ENCODE measurements at places on chromosomes 2 and 18. TPM values are rescaled to one million over a fixed set of nuclear protein-coding genes. Genes with fewer than 3 reads are reported as not detected.
A peak's percentile ranks its signal among the peaks of the same experiment; 100 is the strongest.

- H3K4me1 ChIP-seq, result peaks cover 5% of the 10 kb centered on the region
- H3K27me3 ChIP-seq, result no peaks in the 10 kb centered on the region
- H3K36me3 ChIP-seq, result no peaks in the 10 kb centered on the region
- H3K4me3 ChIP-seq, result no peak overlapping the region
Measured at GRCh38 chr18:64115881-64116280, 33.0 kb downstream of the LINC00305 start.

DNA sequence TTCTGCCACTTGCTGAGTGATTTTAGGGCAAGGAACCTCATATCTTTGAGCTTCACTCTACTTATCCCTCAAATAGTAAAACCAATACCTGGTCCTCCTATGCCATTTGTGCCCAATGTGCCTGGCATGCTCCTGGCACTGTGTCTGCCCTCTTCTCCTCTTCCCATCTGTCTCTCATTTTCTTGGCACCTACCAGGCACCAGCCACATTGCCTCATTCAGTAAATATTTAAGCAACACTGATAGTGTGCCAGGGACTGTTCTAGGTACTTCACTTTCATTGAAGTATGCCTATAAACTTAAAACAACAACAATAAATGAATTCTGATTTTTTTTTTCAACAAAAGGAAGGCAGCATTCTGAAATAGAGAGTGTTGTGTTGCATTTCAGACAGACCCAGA, 15.1 kb upstream of the BOD1L2 start:
- no peaks in the 10 kb centered on the region for H3K36me3 ChIP-seq
- peaks cover 37% of the 10 kb centered on the region for H3K27me3 ChIP-seq
- no peak for DNase-seq

DNA sequence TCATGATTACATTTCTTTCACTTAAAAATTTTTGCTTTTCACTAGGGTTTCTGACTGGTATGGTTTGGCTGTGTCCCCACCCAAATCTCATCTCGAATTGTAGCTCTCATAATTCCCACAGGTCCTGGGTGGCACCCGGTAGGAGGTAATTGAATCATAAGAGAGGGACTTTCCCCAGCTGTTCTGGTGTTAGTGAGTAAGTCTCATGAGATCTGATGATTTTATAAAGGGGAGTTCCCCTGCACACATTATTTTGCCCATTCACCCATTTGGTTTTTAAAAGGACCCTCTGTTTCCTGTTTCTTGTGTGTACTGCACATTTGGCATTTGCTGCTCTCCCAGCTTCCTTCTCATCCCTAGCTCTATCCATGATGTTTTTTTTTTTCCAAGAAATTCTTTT, 27.8 kb upstream of the NETO1 start:
- no peak overlapping the region for H3K27ac ChIP-seq
- H3K4me1 ChIP-seq, result no peaks in the 10 kb centered on the region

DNA sequence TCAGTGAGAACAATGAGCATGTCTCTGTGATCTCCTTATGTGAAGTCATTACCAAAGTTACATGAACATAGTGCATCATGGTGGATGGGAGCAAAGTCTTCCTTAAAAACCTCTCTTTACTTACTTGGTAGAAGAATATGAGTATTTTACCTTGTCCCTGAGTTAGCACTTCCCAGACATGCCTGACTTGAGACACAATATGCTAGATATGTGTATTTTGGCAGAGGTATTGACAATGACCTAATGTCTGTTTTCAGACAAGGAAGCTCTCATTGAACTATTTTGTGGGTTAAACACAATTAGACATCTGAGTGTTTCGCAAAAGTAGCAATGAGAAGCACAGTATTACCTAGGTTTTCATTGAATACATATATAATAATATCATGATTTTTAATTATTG, 99.1 kb upstream of the MC4R start:
- H3K27ac ChIP-seq, result no peak overlapping the region
- no peaks in the 10 kb centered on the region for H3K36me3 ChIP-seq
- no peaks in the 10 kb centered on the region for H3K4me1 ChIP-seq
- no peaks in the 10 kb centered on the region for H3K27me3 ChIP-seq
- DNase-seq, result no peak
- H3K4me3 ChIP-seq, result no peak overlapping the region

DNA sequence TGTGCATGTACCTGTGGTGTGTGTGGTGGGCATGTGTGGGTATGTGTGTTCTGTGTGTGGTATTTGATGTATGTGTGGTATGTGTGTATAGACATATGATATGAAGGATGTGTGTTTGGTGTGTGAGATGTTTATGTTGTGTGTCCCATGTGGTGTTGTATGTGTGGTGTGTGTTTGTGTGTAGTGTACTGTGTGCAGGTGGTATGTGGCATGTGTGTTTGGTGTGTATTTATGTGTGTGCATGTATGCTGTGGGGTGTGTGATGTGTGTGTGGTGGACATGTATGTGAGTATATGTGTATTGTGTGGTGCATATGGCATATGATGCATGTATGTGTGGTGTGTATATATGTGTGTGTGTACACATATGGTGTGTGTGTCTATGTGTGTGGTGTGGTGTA, 718.8 kb upstream of the SOX11 start:
- no peaks in the 10 kb centered on the region for H3K36me3 ChIP-seq
- no peak overlapping the region for H3K27ac ChIP-seq
- no peak for DNase-seq
- H3K4me3 ChIP-seq, result no peak overlapping the region
- no peaks in the 10 kb centered on the region for H3K27me3 ChIP-seq

DNA sequence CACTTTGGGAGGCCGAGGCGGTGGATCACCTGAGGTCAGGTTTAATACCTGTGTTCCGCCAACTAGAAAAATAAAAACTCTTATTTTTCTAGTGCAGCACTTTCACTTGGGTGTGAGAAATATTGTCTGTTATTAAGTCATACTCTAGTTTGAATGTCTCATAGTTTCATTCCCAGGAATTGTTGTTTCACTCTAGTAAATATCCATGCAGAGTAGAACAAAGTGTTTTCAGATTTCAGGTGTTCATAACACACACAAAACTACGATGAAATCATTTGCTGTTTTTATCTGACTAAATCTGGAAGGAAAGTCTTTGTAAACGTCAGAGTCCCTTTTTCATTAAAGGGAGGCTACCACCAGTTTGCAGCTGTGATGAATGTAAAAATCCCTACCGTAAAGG, 4.0 kb downstream of the FAM117B start:
- no peak overlapping the region for H3K4me3 ChIP-seq
- H3K36me3 ChIP-seq, result peaks cover 4% of the 10 kb centered on the region
- H3K27ac ChIP-seq, result no peak overlapping the region
- H3K4me1 ChIP-seq, result peaks cover 27% of the 10 kb centered on the region

DNA sequence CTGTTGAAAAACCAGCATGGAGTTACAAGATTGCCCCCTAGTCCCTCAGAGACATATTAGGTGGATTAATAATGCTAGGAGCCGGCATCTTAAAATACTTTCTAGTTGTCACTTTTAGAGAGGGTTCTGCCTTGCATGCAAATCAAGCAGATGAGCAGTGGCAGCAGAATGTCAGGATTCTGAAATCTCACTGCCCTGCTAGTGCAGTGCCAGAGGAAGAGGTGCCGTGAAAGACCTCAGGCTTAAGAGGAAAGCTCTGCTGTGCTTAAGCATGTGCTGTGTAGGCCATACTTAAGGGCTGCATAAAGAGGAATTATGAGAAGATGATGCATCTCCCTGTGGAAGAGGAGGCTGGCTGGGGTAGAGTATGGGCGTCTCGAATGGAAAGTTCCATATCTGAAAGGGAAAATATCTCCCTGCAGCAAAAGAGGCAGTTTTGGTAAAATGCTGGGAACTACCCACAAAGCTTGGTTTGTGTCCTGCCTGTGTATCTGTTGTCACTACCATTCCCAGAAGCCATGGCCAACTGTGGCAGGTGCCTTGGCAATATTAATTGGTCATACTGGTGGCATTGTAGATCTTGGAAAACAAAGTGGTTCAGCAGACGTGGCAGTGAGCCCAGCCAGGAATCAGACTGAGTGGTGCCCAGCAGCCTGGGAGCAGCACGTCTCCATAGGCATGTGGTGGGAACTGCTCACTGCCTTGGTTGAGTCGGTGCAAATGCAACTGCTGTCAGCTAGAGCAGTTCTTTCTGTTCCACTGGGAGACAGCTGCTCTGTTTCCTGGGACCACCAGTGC, 131.9 kb downstream of the EVA1A start:
- H3K4me1 ChIP-seq, result peaks cover 55% of the 10 kb centered on the region
- no peaks in the 10 kb centered on the region for H3K36me3 ChIP-seq
- H3K27ac ChIP-seq, result peak overlapping the region; percentile 88
- H3K27me3 ChIP-seq, result no peaks in the 10 kb centered on the region
- DNase-seq, result no peak

DNA sequence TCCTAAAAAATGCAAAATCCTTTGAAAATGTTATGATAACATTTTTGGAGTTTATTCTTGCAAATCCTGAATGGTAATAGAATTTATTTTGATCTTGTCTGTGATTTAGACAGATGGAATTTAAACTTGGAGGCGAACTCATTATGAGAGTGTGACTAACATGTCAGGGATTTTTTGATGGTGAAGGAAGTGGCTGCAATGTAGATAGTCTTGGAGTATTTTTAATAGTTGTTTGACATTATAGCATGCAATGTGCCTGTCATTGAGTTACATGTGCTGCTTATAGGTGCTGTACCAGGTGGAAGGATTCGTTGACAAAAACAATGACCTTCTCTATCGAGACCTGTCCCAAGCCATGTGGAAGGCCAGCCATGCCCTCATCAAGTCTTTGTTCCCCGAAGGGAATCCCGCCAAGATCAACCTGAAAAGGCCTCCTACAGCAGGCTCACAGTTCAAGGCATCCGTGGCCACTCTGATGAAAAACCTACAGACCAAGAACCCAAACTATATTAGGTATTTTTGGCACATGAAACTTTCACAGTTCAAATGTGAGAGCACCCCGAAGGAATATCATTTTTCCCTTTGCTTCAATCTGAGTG, 141.8 kb downstream of the MYO1B start:
- no peak for DNase-seq
- H3K36me3 ChIP-seq, result peaks cover 39% of the 10 kb centered on the region
- H3K27ac ChIP-seq, result no peak overlapping the region
- H3K27me3 ChIP-seq, result no peaks in the 10 kb centered on the region
- H3K4me3 ChIP-seq, result no peak overlapping the region

- H3K4me1 ChIP-seq, result peaks cover 14% of the 10 kb centered on the region
- no peak overlapping the region for H3K27ac ChIP-seq
- H3K36me3 ChIP-seq, result no peaks in the 10 kb centered on the region
- no peak for DNase-seq
- H3K4me3 ChIP-seq, result no peak overlapping the region
- H3K27me3 ChIP-seq, result no peaks in the 10 kb centered on the region
Measured at GRCh38 chr2:145055651-145056050, 535.7 kb upstream of the ZEB2 start.

GRCh38 chr2:88500691-88501090, 48.2 kb upstream of the FOXI3 start:
- DNase-seq, result no peak
- H3K27me3 ChIP-seq, result no peaks in the 10 kb centered on the region
- no peaks in the 10 kb centered on the region for H3K36me3 ChIP-seq
- H3K4me1 ChIP-seq, result no peaks in the 10 kb centered on the region

DNA sequence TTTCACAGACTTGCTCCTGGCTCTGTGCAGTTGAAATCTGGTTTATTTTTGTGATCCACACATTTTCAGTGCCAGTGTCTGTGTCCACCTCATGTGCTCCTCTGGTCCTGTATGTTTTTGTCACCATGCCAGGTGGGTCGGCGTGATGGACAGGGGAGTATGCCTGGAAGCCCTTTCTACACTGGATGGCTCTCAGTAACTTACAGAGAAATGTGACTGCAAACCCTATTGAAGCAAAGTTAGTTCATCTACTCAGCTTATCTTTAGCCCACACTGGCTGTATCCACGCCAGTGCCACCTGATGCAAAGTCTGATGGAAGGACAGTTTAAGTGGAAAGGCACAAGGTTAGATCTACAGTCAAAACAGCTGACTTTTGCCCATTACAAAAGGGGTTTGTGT, 4.3 kb downstream of the IMPA2 start:
- H3K27ac ChIP-seq, result no peak overlapping the region
- H3K4me1 ChIP-seq, result peaks cover 29% of the 10 kb centered on the region
- no peak overlapping the region for H3K4me3 ChIP-seq
- DNase-seq, result no peak

DNA sequence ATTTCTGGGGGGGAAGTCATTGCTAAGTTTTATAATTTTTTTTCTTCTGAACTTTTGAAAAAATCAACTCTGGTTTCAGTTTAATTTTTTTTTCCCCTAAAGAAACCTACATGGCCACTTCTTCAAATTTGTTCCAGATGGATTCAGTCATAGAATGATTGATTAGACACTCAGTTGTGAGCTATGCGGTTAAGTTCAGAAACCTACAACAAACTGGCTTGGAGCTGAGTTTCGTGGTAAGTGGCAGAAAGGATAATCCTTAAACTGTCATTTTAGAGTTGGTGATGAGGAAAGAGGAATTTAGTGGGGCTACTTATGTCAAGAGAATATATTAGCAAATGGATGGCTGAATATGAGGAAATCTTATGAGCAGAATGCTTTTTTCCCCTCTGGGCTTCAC, 23.7 kb downstream of the EFEMP1 start:
- H3K4me3 ChIP-seq, result no peak overlapping the region
- peaks cover 14% of the 10 kb centered on the region for H3K36me3 ChIP-seq
- no peak for DNase-seq
- peaks cover 40% of the 10 kb centered on the region for H3K4me1 ChIP-seq

- H3K36me3 ChIP-seq, result no peaks in the 10 kb centered on the region
- H3K4me3 ChIP-seq, result no peak overlapping the region
- DNase-seq, result no peak
- H3K27ac ChIP-seq, result no peak overlapping the region
- H3K27me3 ChIP-seq, result peaks cover under 1% of the 10 kb centered on the region
Measured at GRCh38 chr2:70596293-70596692, 42.7 kb upstream of the TGFA start.

GRCh38 chr2:218286570-218287459, 5.5 kb downstream of the TMBIM1 start:
- no peaks in the 10 kb centered on the region for H3K36me3 ChIP-seq
- DNase-seq, result peak; percentile 53
- H3K4me1 ChIP-seq, result peaks cover 74% of the 10 kb centered on the region
- no peaks in the 10 kb centered on the region for H3K27me3 ChIP-seq

DNA sequence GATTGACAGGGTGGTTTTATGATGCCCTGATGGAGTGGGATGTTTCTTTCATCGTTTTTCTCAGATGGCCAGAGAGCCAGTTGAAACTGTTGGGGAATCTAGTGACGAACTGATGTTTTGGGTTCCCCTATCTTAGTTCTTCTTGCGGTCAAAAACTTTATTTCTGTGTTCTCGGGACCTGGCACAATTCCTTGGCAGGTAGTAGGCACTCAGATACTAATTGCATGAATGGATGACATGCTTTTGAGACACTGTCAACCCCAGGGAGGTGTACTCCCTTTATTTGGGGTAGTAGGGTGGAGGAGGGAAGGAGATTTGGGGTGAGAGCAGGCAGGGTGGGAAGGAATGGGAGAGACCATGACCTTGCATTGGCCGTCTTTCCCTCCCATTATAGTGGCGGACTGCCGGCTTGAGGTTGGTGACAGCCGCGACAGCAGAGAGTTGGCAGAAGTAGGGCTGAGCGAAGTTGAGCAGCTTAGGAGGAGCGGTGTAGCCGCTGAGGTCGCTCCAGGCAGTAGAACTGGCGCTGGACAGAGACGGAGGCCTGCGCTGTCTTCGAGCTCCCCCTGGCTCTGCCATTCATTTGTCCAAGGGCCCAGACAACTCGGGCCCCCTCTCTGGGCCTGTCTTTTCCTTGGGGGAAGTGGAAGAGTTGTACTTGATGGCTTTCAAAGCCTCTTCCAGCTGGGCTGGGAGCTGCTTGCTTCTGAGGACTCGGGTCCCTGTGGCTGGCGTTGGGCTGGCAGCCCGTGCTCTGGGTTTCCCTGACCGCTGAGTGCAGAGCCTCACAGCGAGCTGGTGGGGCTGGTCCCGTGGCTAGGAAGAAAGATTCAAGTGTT, 2.6 kb downstream of the TET3 start:
- H3K27me3 ChIP-seq, result no peaks in the 10 kb centered on the region
- no peak for DNase-seq
- peaks cover 18% of the 10 kb centered on the region for H3K36me3 ChIP-seq
- peaks cover 56% of the 10 kb centered on the region for H3K4me1 ChIP-seq
- peak overlapping the region; percentile 83 for H3K27ac ChIP-seq

Gene GALNT5
- 1.3 TPM for total RNA-seq

Gene DSG4
- total RNA-seq, result 0.09 TPM

Gene CELF4
- total RNA-seq, result 2.3 TPM

Gene ANKRD30B
- not detected for total RNA-seq

All from mesothelial cell of epicardium (in vitro differentiated cells).